ENCODE measurements at places on chromosomes 6 and 20.
A peak's percentile ranks its signal among the peaks of the same experiment; 100 is the strongest.

DNA sequence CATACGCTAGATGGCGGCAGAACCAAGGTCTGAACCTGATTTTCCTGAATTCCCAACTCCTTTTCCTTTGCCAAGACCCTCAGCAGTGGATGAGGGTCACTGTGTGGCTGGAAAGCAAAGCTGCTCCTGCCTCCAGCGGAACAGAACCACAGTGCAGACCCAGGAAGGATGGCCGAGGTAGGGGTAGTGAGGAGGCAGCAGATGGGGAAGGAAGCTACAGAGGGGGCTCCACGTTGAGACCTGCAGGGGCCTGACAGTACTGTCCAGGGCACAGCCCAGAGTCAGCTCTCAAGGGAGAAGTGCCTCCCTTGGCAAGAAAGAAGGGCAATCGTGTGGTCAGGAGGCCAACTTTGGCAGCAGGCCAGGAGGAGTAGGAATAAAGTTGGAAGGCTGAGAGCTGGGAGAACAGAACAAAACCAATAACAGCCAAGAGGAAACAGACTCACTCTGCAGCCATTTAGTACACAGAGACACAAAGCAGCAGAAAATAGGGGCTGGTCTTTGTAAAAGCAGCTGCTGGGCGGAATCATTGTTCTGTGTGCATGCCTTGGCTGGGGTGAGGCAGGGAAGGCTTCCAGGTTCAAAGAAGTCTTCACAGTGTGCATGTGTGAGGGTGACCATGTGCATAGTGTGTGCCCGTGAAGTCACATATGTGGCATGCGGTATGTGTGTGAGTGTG is 3.1 kb downstream of the GABRR2 start:
- H3K36me3 ChIP-seq = no peaks in the 10 kb centered on the region
- peak; percentile 95 for DNase-seq
- H3K27ac ChIP-seq = peak overlapping the region; percentile 67

DNA sequence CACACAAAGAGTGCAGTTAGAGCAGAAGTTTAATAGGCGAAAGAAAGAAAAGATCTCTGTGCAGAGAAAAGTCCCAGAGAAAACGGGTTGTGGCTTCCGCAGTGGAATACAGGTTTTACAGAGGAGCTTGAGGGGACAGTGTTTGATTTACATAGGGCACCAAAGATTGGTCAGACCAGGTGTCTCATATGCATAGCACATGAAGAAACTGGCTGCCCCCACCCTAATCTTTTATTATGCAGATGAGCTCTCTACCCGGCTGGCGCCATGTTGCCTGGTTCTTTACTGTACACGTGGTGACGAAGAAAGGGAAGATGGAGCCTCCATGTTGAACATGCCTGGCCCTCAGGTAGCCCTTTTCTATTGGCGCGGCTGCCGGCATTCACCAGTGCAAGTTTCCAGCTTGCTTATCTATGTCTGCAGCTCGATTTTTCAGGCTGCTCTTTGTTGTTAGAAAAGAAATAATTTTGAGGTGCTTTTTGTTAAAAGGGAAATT is 47.4 kb downstream of the SLC35B3 start:
- no peaks in the 10 kb centered on the region for H3K36me3 ChIP-seq
- no peak overlapping the region for H3K4me3 ChIP-seq
- H3K27me3 ChIP-seq = no peaks in the 10 kb centered on the region
- H3K27ac ChIP-seq = no peak overlapping the region
- H3K4me1 ChIP-seq = no peaks in the 10 kb centered on the region

DNA sequence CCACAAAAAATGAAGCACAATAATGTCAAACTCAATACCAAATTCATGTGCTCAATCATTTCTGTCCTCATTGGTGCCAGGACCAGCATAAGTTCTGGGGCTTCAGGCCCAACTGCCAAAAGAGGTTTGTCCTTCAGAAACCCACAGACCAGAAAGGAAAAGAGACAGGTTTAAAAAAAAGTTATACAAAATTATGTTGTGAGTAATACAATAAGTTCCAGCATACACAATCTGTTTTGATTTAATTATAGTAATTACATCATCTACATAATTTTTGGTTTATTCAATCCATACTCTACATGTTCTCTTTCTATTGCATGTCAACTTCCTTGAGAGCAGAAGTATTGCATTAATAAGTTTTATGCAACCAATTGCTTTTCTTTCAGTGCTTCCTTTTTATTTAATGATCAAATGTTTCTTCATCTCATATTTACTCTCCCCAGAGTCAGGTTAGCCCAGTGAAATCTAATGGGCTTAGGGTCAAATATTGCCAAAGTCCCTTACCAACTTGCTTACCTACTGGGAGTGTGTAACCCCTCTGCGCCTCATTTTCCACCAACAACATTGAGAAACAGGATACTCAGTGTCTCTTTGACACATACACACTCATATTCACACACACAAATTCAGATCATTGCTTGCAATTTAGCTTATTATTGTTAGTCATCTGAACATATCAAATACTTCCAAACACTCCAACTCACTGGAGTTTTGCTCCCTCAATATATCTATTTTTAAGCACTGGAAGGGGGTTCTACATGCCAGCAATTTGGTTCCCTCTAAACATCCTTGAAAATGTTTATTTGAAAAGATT is 424.4 kb upstream of the MARCKS start:
- no peak for DNase-seq
- H3K36me3 ChIP-seq = no peaks in the 10 kb centered on the region
- H3K27ac ChIP-seq = no peak overlapping the region
- no peak overlapping the region for H3K4me3 ChIP-seq

- H3K36me3 ChIP-seq = no peaks in the 10 kb centered on the region
- peaks cover 12% of the 10 kb centered on the region for H3K27me3 ChIP-seq
- DNase-seq = peak; percentile 31
- no peak overlapping the region for H3K27ac ChIP-seq
- H3K4me3 ChIP-seq = no peak overlapping the region
- no peaks in the 10 kb centered on the region for H3K4me1 ChIP-seq
Observed at GRCh38 chr20:51220293-51220706, 197.4 kb upstream of the KCNG1 start.

DNA sequence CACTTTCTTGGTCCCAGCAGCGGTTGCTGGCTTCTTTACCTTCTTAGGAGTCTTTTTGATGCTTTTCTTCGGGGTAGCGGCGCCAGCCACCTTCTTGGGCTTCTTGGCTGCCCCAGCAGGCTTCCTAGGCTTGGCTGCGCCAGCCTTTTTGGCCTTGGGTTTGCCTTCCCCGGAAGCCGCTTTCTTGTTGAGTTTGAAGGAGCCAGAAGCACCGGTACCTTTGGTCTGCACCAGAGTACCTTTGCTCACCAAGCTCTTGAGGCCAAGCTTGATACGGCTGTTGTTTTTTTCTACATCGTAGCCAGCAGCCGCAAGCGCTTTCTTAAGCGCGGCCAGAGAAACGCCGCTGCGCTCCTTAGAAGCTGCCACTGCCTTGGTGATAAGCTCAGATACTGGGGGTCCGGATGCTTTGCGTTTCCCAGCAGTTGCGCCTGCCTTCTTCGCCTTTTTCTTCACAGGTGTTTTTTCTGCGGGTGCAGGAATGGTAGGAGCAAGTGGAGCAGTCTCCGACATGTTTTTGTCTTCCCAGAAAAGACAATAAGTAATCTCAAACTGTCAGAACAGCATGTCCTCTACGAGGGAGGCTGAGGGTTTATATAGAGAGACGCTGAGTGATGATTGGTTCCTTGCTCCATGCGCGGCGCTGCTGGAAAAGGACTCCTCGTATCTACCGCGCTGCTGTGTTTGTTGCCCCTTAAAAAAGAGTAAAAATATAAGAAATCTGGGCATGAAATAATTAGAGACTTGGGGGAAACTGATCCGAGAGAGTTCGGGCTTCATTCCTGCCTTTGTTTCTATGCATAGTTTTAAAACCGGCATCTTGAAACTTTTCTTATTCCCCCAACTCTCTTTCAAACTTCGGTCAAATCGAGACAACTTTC is 130.3 kb upstream of the BTN3A2 start:
- peak overlapping the region; percentile 83 for H3K27ac ChIP-seq
- H3K4me1 ChIP-seq = peaks cover 25% of the 10 kb centered on the region
- H3K4me3 ChIP-seq = peak overlapping the region; percentile 30
- peak; percentile 89 for DNase-seq
- H3K27me3 ChIP-seq = no peaks in the 10 kb centered on the region

DNA sequence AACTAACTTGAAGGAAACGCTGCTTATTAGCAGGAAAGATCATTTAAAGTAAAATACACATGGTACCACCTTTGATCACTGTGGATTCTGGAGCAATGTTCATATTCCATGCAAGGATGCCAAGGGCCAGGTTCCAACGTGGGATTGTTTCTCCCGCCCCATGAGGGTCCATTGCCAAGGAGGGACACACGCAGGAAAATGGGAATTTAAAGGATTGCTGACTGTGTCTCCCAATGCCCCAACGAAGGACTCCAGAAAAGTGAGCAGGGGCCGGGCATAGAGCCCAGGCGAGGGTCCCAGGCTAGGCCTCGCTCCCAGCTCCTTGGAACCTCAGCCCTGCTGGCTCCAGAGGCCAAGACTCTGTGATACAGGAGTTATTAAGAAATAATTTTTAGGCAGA is 111.2 kb downstream of the DACT2 start:
- H3K4me3 ChIP-seq = no peak overlapping the region
- DNase-seq = no peak
- no peaks in the 10 kb centered on the region for H3K36me3 ChIP-seq
- no peaks in the 10 kb centered on the region for H3K27me3 ChIP-seq

DNA sequence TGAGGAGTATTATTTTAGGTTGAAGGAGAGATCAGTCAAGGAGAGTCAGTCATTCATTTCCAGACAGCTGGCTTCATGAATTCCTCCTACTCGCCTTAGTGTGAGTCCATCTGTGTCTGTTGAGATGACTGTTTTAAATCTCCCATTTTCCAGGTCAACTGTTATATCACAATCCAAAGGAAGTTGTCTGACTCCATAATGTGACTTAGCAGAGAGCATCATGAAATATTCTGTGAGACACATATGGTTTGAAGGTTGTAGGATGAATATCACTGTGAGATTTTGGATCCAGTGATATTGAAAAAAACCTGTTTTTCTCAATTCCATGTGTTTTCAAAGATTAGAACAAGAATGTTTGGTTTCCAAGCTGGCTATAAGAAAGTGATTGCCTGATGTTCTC is 530.2 kb upstream of the MAN1A1 start:
- H3K4me3 ChIP-seq = no peak overlapping the region
- DNase-seq = no peak
- H3K27ac ChIP-seq = no peak overlapping the region
- H3K4me1 ChIP-seq = no peaks in the 10 kb centered on the region

DNA sequence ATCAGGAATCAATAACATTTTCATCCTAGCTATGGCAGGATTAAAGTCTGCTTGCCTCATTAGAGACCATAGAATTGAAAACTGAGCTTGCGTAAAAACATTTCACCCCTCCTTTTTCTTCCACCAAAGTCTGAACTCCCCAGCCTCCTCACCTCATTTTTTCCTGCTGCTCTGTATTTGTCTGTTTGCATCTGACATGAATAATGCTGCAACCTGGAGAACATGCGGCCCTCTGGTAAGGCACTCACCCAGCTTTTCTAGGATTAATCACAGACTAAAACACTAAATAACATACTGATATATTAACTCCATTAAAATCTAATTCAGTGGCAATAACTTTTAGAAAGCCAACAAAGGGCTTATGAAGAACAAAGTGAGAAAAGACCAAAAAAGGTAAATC is 677.7 kb upstream of the NRSN1 start:
- DNase-seq = no peak
- no peaks in the 10 kb centered on the region for H3K36me3 ChIP-seq

GRCh38 chr6:100456908-100457235 is 7.8 kb downstream of the SIM1 start:
- no peak overlapping the region for H3K27ac ChIP-seq
- DNase-seq = no peak
- H3K36me3 ChIP-seq = no peaks in the 10 kb centered on the region
- H3K4me3 ChIP-seq = no peak overlapping the region
- peaks cover 12% of the 10 kb centered on the region for H3K4me1 ChIP-seq
- H3K27me3 ChIP-seq = peaks cover 84% of the 10 kb centered on the region

All from endothelial cell of umbilical vein (primary cell).